ENCODE measurements at places on chromosomes 11 and 22.

DNA sequence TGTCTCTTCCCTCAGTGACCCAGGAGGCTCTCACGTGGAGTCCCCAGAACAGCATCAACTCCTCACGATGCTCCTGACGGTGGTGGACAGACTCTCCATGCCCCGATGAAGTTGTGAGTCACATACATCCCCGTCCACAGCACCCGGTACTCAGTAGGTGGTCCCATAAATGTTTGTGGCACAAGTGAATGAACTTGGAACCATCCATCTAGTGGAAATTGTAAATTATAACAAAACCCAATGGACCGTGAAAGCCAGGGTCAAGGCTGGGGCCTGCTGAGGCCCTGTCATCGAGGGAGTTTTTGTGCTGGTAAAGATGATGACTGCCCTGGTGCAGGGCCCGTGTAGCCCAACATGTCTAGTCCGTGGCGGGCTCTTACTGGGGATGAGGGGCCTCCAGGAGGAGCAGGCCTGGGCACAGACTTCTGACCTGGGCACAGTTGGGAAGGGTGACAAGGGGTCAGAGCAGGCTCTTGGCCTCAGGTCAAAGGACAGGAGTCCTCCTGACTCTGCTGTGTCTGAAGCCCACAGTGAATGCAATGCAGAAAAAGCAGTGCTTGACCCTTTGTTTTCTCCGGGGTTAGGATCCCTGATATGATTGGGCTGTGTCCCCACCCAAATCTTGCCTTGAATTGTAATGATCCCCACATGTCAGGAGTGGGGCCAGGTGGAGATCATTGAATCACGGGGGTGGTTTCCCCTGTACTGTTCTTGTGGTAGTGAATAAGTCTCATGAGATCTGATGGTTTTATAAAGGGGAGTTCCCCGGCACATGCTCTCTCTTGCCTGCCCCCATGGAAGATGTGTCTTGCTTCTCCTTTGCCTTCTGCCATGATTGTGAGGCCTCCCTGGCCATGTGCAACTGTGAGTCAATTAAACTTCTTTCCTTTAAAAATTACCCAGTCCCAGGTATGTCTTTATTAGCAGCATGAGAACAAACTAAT, 20.0 kb upstream of the SMIM38 start:
- no peak for DNase-seq

GRCh38 chr11:36155124-36155561, 134.1 kb downstream of the COMMD9 start:
- DNase-seq, result no peak

DNA sequence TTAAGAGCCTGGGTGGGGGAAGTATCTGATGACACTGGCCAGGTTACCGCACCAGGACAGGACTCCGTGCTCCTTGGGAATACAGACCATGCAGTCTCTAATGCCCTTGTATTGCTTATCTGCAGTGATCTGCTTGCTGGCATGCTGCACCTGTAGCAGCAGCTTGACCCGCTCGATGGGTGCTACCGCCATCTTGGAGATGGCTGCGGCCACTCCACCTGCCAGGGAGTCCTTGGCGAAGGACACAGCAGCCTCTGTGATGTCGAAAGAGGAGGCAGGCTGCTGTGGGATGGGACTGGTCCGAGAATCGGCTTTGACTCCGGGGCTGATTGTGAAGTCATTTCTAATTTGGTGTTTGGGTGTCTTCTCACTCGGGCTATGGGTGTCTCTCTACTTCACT, 3.1 kb downstream of the WBP2NL start:
- DNase-seq, result no peak

GRCh38 chr11:43578346-43579170, 102.0 kb upstream of the HSD17B12 start:
- DNase-seq, result peak; percentile 16

- DNase-seq, result peak; percentile 25
Measured at GRCh38 chr11:18802381-18803257, 11.0 kb upstream of the PTPN5 start.

- no peak for DNase-seq
Measured at GRCh38 chr11:117407016-117407415, 79.4 kb downstream of the CEP164 start.

DNA sequence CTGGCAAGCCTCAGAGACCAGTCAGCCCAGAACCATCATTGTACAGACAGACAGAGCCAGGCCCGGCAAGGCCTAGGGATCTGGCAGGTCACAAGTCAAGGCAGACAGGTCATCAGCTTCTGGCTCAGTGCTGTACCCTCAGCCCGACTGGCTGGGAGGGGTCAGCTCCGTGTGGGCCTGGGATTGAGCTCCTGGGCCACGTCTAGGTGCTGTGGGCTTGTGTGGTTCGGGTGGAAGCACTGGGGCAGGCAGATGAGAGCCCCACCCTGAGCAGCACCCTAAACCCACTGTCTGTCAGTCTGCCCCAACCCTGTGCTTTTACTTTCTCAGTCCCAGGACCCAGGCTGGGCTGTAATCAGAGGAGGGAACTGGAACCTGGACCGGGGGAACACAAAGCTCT, 26.9 kb upstream of the P2RY2 start:
- DNase-seq, result no peak
